ENCODE measurements at places on chromosomes 16 and 17. TPM values are rescaled to one million over a fixed set of nuclear protein-coding genes. Genes with fewer than 3 reads are reported as not detected.

DNA sequence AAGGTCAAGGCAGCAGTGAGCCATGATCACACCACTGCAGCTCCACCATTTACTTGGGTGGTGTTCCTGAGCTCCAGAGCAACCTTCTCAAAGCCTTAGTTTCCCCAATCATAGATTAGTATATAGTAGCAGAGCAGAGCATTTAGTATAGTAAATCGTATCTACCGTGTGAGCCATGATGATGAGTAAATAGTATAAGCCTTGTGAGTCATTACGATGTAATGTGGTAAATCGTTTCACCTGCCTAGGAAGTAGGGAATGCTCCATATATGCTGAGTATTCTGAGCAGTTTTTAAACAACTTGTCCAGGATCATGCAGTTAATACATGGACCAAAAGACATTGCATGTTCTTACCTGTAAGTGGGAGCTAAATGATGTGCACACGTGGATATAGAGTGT, 66.4 kb downstream of the SCNN1B start:
- DNase-seq = no peak

GRCh38 chr17:39359994-39360393, 41.4 kb downstream of the FBXL20 start:
- DNase-seq = no peak

GRCh38 chr17:73209436-73209835, 16.6 kb downstream of the COG1 start:
- DNase-seq = no peak

DNA sequence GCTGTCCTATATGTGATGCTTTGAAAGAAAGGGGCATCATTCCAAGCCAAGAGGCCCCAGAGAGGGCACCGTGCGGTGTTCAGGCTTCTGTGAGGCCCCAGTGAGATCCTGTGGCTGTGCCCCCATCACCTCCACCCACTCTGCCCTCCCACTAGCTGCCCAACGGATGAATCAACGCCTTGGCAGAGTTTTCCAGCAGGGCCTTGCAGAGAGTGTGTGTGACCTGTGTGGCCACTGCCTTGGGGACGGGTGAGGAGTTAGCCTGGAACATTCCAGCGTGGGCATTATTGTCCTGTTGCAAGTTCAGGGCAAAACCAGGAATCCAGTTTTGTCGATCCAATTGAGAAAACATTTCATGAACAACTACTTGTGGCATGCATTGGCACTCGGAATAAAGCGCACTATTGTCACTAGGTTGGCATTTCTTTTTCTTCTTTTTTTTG, 53.7 kb downstream of the SF3B3 start:
- no peak for DNase-seq

DNA sequence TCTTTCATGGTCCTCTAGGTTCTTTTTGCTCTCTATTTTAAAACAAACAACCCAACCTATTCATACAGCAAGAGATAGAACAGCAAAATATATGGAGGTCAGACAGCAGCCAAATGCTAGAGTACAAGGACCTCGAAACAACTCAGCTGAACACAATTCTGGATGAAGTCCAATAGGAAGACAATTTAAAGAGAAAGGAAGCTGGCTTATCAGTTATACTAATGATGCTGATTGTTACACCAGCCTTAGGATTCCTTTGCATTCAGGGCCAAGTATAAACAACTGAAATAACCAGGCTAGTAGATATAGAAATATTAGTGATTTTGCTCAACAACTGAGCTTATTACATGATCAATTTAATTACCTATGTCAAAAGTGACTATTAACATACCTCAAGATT, 2.5 kb downstream of the SSH2 start:
- DNase-seq = no peak

DNA sequence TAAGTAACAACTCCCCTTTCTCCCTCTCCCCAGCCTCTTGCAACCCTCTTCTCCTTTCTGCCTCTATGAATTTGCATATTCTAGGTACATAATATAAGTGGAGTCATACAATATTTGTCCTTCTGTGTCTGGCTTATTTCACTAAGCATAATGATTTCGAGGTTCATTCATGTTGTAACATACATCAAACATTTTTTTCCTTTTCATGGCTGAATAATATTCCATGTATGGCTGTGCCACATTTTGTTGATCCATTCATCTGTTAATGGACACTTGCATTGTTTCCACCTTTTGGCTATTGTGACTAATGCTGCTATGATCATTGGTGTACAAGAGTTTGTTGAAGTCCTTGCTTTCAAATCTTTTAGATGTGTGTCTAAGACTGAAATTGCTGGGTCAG, 17.6 kb upstream of the FA2H start:
- DNase-seq = no peak

- no peak for DNase-seq
Measured at GRCh38 chr16:55115506-55115905, 184.8 kb downstream of the IRX5 start.

GRCh38 chr17:48842746-48843145, 11.9 kb downstream of the CALCOCO2 start:
- DNase-seq = no peak

Gene ARL17B
- polyA plus RNA-seq = 14.1 TPM

Gene NUDT7
- 11.3 TPM for polyA plus RNA-seq

Gene PDIA2
- 8.3 TPM for polyA plus RNA-seq

Gene SPNS2
- polyA plus RNA-seq = 17.9 TPM

All from brain (organoid and tissue), 16 donors.